ENCODE measurements at places on chromosomes 1 and 21.

DNA sequence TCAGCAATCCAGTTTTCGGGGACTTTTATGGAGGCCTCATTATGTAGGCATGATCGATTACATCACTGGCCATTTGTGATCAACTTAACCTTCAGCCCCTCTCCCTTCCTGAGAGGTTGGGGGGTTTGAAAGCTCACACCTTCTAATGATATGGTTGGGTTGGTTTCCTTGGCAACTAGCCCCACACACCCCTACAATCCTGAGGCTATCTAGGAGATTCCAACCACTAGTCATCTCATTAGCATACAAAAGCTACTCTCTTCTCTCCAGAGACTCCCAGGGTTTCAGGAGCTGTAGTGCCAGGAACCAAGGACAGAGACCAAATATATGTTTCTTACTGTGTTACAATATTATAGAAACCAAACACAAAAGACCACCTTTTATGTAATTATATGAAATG is 35.2 kb upstream of the ZNF326 start:
- no peak for DNase-seq

GRCh38 chr1:55225228-55225627 is 10.1 kb upstream of the USP24 start:
- no peak for DNase-seq

DNA sequence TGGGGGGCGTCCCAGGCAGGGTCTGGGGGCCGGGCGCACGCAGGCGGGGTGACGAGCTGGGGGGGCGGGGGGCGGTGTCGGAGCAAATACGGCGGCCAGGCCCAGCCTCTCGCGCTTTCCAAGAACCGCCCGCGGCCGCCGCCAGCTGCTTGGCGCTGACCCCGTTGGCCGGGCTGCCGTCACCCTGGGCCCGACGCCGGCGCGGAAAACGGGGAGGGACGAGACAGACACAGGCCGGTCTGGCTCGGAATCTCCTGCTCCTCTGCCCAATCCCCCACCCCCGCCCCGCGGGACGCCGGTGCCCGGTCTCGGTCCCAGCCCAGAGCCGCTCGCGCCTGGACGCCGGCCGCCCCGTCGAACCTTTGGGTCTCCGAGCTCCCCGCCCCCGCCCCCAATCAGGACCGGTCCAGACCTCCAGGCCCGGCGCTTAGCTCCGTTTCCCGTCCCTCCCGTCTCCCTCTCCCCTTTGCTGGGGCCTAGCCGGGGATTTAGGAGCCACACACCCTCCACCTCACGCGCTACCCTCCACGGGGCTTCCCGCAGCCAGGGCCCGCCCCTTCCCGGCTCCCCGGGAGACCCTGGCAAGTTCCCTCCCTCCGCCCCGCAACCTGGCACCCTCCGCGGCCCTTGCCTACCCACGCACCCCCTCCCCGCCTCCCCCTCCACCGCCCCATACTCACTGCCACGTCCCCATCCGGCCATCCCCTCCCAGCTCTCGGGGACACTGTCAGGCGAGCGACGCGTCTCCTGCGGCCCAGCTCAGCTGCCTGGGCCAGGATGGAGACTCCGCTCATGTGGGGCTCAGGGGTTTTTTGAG is 800 bp upstream of the MMP23B start:
- peak; percentile 36 for DNase-seq

GRCh38 chr1:230120921-230121381 is 53.9 kb downstream of the GALNT2 start:
- DNase-seq = no peak

DNA sequence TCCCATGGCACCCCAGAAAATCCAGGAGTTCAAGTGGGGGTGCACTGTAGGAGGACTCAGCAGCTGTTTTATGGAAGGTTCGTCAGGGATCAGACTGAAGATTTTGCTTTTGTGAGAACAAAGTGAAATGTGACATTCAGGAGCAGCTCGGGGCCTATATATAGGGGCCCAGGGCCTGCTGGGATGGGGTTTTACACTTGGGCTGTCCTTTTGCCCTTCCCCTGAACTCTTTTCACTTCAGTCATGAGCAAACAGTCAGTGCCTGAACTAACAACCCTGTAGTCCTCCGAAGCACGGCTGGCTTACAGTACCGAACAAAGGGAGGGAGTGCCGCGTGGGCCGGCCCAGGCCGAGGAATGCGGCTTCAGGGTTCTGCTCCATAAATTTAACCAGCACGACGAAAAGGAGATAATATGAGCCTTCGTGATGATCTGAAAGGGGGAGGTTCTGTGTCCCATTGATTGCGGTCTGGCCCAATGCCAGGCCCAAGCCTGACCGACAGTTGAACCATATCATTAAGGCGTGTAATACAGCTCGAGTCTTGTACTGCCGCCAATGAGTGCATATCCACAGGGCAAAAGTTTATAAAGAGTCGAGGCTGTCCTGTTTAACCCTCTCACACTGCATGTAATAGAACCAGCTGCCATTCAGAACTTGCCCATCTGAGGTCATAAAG is 139.9 kb downstream of the DHRS3 start:
- DNase-seq = no peak

DNA sequence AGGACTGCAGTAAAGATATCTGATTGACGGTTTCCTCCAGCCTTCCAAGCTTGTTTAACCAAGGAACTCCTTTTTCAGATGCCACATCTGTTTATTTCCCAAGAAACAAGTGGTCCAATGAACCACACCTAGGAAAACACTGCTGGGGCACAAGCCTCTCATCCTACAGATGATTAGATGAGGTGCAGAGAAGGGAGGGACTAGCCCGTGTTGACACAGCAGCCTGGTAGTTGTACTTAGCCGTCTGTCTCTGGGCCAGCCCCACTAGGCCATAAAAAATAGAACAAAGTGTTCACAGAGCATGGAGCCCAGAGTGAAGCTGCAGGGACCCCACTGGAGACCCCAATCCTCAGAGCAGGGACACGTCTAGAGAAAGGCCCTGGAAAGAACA is 32.1 kb downstream of the LRP8 start:
- no peak for DNase-seq

Measured in naive thymus-derived CD8-positive, alpha-beta T cell (primary cell).